ENCODE measurements at places on chromosomes 2 and 18.

GRCh38 chr2:224031358-224031970, 7.6 kb downstream of the SERPINE2 start:
- DNase-seq: no peak

GRCh38 chr2:24409700-24410556, 49.6 kb upstream of the ITSN2 start:
- peak; percentile 50 for DNase-seq

DNA sequence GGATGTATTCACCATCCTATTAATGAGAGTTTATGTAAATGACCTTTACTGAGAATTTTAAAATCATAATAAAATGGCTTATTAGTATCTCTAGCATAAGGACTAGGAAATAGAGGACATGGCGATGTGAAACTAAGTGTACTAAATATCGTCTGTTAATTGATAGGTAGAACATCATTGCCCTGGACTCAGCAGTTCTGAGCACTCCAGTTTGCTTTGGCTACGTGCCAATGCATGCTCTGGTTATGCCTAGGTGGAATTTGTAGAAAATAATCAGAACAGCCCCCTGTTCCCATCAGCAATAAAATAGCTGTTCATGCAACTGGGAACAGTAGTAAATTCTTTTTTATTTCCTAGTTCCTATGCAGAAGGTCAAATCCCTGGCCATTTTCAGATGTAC, 247.8 kb downstream of the DOK6 start:
- DNase-seq: no peak

DNA sequence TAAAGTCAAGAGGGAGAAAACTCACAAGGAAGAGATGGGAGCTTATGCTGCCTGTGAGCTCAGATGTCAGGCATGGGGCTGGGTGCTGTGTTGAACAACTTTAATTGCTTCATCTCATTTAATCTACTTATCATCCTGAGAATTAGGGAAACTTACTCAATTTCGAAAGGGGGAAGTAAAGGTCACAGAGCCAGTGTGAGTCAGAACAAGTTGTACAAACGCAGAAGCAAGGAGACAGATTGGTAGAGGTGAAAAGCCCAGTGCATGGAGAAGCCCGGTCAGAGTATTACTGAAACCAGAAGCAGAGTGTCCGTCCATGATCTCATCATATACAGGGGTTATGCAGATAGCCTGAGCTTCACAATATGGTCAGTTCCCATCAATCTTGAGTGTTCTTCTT, 281.1 kb upstream of the POU3F3 start:
- no peak for DNase-seq

Data from central memory CD4-positive, alpha-beta T cell (primary cell).